ENCODE measurements at places on chromosomes 1 and 21.

- no peak for DNase-seq
Observed at GRCh38 chr1:78360584-78360983, 130.2 kb upstream of the PTGFR start.

- DNase-seq, result no peak
Observed at GRCh38 chr1:53138991-53139884, 3.2 kb downstream of the SLC1A7 start.

DNA sequence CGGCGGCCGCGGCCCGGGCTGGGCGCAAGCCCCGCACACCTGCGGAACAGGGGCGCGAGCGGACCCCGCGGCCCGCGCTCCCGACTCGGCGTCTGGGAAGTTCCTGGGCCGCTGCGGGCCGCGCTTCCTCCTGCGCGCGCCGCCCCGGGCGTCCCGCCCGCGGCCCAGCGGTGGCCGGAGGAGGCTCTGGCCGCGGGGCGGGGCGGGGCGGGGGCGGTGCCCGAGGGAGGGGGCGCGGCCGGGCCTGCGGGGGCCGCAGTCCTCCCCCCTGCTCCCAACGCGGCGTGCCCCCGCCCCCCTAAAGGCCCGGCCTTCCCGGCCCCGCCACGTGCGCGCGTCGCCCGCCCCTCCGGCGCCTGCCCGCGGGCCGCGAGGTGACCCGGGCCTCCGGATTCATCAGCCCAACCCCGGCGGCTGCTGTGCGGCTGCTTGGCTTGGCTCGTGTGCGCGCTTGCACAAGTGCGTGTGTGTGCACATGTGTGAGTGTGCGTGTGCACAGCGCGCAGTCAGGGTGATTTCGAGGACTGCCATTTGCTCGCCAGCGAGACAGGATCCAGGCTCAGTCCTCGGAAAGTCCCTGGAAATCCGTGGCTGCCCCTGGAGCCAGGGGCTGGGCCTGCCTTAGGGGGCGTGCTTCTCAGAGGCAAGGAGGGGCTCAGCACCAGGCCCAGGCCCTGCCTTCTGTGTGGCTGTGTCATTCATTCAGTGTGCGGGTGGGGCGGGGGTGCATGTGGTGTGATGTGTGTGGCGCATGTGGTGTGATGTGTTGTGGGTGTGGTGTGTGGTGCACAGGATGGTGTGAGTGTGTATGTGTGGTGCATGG is at the start of gene C2CD2:
Gene C2CD2 (minus strand): TSS at position 188 of the 823 bp plus-strand sequence. CDS start 370 bp downstream, outside the sequence.
- no peak for DNase-seq

- no peak for DNase-seq
Observed at GRCh38 chr1:14215151-14215550, 383.3 kb upstream of the KAZN start.

- DNase-seq, result no peak
Observed at GRCh38 chr21:46210378-46211136, 18.0 kb downstream of the LSS start.

DNA sequence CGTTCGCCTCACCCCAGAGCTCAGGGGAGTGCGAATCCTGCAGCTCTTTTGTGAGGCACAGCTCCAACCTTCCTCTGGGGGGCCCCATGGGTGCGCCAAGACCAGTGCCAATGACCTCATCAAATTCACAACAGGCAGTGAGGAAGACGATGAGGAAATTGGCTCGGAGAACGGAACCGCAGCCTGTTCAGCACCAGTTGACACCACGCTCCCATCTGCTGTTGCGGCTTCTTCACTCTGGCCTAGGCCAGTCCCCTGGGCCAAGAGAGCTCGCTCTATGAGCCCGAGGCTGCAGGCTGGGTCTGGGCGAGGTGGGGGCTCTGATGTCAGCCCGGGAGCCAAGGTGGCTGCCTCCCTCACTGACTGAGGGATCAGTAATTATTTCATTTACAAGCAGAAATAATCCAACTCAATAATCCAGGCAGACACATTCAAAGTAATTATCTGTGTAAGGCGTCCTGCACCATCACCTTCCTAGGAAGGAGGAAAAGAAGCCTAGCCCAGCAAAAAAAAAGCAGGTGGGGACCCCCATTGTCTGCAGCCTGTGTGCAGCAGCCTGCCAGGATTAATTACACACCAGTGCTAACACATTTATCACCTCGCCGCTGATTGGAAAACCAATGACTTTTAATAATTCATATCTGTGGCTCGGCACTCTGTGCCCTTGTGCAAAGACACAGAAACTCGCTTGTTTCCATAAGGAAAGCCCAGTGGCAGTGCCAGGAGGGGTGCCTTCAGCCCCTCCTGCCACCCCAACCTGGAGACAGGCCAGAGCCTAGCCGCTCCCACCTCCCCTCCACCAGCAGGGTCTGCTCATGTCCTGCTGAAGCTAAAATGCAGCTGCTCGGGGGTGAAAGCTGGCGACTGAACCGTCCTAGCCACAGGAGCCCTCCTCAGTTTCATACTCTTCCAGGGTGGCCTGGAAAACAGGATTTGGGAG is 1.9 kb downstream of the PLEKHA6 start:
- DNase-seq, result no peak

- DNase-seq, result no peak
Observed at GRCh38 chr1:174923820-174924219, 75.9 kb upstream of the CACYBP start.

DNA sequence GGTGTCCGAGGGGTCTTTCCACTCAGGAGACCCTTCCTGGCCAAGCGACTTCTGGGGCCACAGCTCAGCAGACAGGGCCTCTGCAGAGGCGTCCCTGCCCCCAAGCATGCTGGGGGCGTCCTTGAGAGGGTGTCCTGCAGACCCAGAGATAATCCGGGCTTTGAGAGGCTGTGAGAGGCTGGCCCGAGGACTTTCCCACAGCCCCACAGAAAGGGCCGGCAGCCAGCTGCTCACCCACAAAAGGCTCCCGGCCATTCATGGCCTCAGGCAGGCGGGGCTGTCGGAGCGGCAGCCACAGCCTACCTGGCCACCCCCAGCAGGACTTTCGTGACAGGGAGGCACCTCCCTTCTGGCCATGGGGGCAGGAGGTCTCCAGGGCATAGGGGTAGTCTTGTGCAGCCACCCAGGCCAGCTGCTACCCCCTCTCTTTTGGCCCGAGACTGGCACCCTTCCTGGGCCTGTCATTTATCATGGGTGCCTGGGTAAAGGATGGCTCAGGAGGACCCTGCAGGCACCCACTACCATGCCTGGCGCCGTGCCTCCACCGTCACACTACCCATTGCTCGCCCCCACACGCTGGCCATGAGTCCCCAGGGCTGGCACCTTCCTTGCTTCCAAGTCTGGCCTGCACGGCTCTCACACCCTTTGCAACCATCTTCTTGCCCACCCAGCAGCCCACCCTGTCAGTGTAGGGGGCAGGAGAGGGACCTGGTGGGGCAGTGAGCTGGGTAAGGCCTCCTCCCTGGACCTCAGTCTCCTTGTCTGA is 11.1 kb upstream of the TNFRSF14 start:
- DNase-seq, result no peak

DNA sequence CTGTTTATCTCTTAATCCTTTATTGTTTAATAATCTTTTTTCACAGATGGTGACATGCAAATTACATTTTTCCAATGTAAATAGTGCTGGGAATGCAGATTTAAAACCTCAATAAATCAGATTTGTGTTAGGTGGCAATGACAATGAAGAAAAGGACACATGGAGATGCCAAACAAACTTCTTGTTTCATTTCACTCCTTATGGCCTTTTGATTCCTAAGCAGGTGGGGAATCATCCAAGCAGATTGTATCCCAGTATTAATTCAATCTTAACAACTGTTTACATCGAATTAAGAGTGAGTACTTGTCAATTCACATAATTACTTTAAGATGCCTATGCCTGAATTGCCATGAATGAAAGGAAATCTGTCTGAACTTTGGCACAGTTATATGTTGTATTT is 98.9 kb upstream of the RGS18 start:
- DNase-seq, result no peak

DNA sequence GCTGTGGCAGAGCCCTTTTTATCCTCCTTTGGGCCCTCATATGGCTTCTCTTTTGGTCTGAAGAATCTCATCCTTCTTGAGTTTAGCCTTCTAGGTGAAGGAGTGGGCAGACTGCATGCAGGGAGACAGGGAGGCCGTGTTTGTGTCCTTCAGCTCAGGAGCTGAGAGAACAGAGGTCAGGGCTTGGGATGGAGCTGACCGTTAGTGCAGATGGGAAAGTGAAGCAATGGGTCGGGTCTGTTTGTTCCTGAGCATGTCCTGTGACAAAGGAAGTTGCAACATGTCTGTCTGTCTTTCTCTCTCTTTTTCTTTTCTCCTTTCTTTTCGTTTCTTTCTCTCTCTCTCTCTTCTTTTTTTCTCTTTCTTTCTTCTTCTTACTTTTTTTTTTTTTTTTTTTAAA is 14.9 kb downstream of the MAPKAPK2 start:
- DNase-seq, result no peak

DNA sequence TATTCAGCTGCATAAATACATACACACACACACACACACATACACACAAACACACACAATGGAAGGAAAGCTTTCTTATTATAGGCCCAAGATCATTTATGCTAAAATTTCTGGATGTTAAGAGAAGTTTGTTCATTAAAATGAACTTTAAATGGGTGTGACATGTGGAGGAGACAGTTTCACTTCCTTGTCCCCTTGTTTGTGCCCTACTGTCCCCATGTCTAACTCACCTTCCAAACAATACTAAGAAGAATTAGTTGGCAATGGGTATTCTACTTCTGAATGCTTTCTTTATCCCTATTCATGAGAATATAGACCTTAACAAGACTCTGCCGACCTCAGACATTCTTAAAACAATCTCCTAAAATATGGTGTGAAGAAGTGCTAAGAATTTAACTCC is 63.5 kb upstream of the NRIP1 start:
- no peak for DNase-seq

- DNase-seq, result no peak
Observed at GRCh38 chr1:116256286-116256649, 116.8 kb upstream of the ATP1A1 start.

- no peak for DNase-seq
Observed at GRCh38 chr1:35756064-35756463, 13.7 kb downstream of the CLSPN start.

DNA sequence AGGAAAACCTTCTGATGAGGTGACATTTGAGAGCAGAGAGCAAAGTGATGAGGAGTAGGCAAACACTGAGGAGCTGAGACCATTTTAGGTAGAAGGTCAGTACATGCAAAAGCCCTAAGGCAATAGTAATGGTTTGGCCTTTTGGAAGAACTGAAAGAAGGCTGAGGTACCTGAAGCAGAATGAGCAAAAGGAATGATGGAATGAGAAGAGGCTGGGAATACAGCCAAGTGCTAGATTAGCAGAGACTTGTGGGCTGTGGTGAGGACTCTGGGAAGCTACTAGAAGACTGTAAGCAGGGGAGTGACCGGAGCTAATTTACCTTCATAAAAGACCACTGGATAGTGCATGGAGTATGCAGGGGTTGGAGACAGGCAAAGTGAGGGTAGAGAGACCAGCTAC is 77.9 kb downstream of the GFI1 start:
- no peak for DNase-seq

GRCh38 chr21:42063191-42063570 is 7.9 kb upstream of the UMODL1 start:
- DNase-seq, result no peak

GRCh38 chr1:189706594-189706993 is 771.1 kb downstream of the BRINP3 start:
- no peak for DNase-seq

- no peak for DNase-seq
Observed at GRCh38 chr1:30902593-30903290, 5.8 kb downstream of the SDC3 start.

- peak; percentile 71 for DNase-seq
Observed at GRCh38 chr1:53196485-53197290, at the start of gene CPT2. Gene CPT2 (plus strand): TSS chr1:53196824. CDS start chr1:53196944, 120 bp downstream.

DNA sequence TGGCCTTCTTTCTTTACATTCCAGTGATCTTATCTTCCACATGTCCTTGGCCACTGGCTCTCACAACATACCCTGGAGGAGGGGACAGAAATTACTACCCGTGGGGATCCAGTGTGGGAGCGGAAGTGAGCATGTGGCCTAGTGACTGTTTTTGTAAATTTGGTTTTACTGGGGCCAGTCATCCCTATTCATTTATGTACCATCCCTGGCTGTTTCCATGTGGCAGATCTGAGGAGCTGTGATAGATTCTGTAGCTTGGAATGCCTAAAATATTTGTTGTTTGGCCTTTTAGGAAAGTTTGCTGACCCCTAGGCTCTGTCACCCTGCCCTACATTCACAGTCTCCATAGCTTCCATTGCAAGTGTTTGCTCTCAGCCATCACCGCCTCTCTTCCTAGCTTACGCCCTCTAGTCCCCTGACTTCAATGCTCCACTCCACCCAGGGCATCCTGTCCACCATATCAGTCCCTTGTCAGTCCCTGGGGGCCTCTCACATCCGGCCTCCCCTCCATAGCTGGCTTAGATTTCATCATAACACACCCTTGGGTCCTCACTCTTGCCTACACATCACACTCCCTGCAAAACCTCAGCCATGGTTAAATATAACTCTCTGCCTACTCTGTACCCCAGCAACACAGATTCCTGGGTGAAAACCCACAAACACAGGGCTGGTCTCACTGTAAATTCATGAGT is 25.8 kb downstream of the DHCR24 start:
- no peak for DNase-seq

- no peak for DNase-seq
Observed at GRCh38 chr1:54365398-54365797, 40.8 kb downstream of the SSBP3 start.

- peak; percentile 43 for DNase-seq
Observed at GRCh38 chr1:220680085-220680687, 10.0 kb upstream of the C1orf115 start.

- DNase-seq, result no peak
Observed at GRCh38 chr1:30908696-30909364, at the start of gene SDC3. Gene SDC3 (minus strand): TSS chr1:30908758. CDS start chr1:30908586, 172 bp downstream.

DNA sequence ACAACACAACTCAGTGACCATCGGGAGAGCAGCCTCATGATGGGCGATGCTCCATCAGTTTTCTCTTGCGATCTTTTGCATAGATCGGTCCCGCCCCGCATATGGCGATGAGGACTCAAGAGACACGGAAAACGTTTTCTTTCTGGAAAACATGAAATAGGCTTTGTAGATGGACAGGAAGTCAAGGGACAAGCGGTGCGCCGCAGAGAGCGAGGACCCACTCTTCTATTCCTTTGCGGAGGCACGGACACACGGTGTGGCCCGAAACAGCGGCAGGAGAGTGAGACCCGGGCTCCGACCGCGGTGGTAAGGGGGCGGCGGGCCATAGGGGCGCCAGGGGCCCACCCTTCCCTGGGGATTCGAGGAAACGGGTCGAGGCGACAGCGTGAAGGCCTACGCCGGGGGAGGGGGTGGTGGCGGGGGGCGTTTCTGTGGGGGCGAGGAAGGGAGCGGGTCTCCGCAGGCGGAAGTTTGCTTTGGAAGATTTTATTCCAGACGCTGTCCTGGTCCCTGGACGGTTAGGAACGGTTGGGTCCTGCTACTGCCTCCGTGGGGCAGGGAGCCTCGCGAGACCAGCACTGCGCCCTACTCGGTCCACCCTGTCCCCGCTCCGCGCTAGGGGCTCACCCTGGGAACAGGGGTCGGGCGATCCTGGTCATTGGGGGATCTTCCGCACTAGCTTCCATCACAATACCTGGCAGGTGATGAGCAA is 796 bp upstream of the TDRKH start:
- no peak for DNase-seq

Measured in HCT116 (cell line).